ENCODE measurements at places on chromosomes 12 and 14.

DNA sequence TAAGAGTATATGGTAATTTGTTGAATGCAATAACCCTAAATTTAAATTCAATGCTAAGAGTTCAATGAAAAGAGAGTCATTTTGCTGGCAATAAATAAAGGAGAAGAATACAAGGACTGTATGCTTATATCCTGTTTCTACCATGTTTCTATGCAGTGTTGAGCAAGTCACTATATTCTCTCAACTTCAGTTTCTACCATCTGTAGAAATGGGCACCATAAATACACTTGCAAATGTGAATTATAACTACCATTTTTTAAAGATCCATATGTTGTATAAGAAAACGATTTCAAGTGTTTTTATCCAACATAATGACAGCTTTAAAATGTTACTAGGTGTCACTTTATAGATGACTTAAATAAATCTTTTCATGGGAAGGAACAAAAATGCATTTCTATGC lies 170.3 kb downstream of the CEP128 start:
- DNase-seq = no peak

DNA sequence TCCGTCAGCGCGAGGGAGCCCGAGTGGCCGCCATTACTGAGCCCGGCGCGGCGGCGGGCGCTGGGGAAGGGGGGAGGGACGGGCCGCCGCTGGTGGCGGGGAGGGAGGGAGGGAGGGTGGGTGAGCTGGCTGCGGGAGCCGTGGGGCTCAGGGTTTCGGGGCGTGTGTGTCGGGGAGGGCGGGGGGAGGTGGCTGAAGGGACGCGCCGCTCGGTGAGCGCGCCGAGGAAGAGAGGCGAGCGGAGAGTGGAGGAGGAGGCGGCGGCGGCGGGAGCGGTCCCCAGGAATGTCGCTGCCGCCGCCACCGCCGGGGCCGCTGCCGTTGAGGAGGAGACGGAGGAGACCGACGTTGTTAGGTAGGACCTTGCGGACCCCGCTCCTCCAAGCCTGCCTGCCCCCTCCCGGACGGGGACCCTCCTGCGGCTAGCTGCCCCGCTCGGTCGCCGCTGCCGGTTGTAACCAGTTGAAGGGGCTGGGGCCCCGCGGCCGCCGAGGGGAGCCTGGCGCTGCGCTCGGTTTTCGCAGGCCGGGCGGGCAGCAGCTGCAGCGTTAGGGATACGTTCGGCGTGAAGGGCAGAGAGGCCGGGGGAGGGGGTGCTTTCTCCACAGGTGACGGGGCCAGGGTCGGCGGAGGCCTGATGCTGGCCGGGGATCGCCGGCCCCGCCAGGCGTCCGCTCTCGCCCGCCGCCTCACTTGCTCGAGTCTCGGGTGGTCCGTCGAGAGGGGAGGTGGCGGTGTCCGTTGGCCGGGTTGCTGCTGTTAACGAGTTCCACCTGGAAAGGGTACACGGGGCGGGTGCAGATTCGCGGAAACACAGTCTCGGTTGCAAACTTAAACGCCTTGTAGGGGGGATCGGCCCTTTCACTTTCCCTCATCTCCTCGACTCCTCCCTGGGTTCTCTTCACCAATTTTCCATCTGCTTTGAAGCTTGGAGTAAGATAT lies at the start of gene ARHGAP5:
Gene ARHGAP5, plus strand, starts transcription at position 224 of the 942 bp plus-strand sequence. CDS start 13,366 bp downstream, outside the sequence.
- DNase-seq = peak; percentile 57

DNA sequence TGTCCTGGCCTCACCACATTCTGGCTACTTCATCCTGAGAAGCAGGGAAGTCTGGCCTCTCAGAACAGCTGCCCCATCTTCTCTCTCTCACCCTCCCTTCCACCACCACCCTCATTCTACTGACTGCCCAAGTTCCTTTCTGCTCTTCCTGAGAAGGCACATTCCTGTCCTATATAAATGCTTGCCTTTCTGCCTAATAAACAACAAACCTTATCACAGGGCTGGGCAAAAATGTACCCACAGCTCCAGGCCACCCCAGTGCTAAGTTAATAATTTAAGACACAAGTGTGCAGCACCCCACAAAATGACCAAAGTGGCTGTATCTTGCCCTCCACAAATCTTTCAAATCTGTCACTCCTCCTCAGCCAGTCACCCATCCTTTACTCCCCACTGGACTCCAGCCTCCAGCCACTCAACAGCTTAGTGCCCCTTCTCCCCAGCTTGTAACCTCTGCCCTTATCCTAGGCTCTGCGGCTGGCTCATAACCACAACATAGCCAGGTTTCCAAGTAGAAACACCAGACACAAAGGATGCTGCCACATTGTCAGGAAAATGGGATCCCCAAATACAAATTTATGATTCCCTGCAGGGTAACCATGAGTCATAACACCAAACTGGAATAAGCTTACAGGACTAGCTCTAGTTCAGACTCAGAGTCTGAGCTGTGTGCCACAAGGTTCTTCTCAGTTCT lies 15.0 kb downstream of the OXA1L start:
- no peak for DNase-seq

GRCh38 chr12:52601671-52602070 lies 408 bp upstream of the KRT72 start:
- no peak for DNase-seq

DNA sequence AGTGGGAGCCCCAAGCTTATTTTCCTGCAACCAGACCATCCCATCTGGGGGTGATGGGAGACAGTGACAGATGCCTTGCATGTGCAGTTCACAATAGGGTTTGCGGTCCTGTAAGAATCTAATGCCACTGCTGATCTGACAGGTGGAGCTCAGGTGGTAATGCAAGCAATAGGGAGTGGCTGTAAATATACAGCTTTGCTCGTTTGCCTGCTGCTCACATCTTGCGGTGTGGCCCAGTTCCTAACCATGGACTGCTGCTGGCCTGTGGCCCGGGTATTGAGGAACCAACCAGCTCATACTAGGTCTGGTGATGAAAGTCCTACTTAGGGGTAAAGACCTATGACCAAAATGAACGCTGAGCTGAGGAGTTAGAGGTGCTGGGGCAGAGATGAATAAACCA lies 36.1 kb upstream of the CCDC88C start:
- DNase-seq = no peak

- DNase-seq = no peak
These were observed 16.5 kb downstream of the TPCN1 start for GRCh38 chr12:113237748-113238147.

DNA sequence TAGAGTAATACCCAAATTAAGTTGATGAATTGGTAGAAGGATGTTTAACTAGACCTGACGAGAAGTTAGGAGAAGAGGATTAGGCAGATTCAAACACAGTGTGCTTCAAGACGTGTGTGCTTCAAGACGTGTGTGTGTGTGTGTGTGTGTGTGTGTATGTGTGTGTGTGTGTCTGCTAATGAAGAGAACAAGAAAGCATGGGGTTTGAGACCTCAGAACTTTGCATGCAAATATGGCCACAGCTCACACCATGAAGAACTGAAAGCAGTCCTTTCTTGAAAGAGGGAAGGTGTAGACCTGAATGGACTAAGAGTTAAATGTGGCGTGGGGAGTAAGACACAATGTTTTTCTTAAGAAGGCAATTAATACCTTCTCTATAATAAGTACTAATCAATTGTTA lies 32.5 kb upstream of the SSPN start:
- DNase-seq = no peak

GRCh38 chr12:50566066-50566465 lies 61.3 kb downstream of the DIP2B start:
- no peak for DNase-seq

GRCh38 chr12:62588916-62589315 lies 122.3 kb downstream of the MON2 start:
- no peak for DNase-seq

DNA sequence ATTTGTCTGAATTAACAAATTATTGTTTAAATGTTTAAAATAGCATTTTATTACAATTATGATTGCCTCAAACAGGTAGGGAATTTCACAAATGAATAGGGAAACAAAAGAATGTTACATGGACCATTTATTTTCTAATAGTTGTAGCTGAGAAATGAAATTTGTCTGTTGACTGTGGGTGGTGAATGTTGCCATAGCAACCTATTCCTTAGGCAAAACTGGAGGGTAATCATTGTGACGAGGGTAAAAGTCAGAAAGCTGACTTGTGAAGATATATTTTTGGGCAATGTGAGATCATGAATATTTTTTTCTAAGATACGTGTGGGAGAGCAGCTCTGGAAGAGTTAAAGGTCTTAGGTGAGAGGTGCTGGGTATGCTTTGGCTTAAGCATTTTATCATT lies 24.2 kb upstream of the CLEC14A start:
- DNase-seq = no peak

DNA sequence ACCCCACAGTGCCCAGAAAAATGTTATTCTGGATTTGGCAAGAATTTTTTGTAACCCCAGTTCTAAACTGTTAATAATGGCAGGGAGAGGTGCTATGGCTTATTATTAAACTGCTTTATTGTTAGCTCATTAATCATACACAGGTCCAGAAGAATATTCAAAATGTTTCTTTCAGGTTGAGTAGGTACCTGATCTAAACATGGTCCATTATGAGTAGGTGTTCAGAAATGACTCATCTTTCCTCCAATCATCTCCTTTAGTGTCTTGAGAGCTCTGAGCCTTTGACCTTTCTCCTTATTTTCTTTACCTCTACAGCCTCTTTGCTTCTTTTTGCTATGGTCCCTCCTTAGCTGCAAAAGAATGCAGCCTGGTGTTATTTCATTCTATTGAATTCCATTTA lies 211.0 kb upstream of the GARIN6 start:
- no peak for DNase-seq

GRCh38 chr12:108750526-108750925 lies 19.2 kb upstream of the CORO1C start:
- no peak for DNase-seq

DNA sequence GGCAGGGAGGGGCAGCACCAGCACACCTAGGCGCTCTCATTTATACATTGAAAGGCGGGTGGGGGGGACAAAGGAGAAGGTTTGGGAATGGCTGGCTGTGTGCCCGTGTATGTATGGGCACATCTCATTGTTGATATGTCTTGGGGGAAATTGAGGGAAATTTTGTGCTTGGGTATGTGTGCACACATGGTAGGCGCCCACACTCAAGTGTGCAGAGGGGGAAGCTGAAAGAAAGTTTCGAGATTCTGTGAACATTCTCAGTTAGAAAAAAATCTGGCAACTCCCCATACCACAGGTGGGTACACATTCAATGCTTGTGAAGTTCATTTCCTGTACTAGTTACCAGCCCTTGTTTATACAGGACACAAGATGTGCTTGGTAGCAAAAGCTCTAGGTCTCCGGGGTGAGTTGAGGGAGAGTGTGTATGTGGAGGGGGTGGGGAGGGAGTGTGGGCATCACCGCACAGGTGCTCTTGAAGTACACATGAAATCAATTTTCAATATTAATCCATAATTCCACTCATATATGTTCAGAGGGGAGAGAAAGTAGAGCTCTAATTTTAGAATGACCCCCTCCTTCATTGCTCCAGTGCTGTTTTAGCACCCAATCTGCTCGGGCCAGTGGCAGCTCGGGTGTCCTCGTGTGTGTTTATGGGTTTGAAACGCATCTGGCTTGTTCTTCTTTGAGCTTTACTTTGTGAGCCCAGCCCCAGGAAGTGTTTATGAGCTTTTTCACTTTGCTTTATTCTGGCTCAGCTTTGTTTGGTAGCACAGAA lies 286.0 kb downstream of the ZFP36L1 start:
- no peak for DNase-seq

- no peak for DNase-seq
These were observed 911 bp downstream of the CALCOCO1 start for GRCh38 chr12:53726341-53726740.

GRCh38 chr14:100577986-100578431 lies 9.2 kb downstream of the BEGAIN start:
- DNase-seq = no peak

DNA sequence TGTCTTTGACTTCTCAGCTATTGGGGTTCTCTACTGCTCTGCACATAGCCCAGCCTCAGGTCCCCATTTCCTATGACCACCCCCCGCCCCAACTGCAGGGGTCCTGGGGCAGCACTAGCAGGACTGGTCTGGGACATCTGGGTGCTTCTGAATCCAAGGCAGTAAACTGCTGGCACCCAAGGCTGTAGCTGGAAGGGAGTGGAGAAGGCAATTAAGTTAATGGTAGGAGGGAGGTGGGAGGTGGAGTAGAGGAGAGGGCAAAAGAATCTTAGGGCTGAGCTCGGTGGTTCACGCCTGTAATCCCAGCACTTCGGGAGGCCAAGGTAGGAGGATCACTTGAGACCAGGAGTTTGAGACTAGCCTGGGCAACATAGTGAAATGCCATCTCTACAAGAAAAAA lies 11.5 kb downstream of the PLEK2 start:
- DNase-seq = no peak

DNA sequence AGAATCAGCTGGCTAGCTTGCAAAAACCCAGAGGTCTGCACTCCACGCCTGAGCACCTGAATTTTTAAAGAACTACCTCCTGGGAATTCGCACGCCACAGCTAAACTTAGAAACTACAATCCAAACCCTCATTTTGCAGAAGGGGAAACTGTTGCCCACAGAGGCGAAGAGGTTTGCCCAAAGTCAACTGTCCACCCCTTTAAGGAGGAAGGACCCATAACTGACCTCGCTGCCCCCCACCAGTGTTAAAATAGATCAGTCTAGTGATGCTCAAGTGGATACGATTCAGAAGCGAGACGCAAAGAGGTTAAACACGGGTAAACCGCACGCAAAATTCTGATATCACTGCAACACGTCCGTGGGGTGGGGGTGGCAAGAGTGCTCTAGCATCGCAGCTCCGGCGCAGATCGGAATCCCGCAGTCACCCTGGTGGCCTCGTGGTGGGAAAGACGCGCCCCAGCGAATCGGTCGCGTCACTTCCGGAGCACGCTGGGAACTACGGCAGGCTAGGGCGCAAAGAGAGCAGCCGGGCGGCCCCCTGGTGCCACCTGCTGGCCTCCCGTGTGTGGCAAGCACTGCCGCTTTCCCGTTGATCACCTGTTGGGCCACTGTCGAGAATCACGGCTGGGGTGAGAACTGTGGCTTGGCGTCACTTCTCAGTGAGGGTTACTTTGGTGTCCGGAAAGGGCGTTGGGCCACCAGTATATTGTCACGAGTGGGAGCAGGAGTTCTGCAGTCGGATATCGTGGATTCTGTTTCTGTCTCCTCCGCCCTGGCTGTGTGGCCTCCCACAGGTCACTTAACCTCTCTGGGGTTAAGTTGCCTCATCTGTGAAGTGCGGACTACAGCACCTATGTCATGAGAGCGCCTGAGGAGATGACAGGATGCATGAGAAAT lies at the start of gene ALKBH2:
Gene ALKBH2, minus strand, starts transcription at position 451 of the 897 bp plus-strand sequence. CDS start 686 bp downstream, outside the sequence.
- DNase-seq = peak; percentile 88

- no peak for DNase-seq
These were observed 167.2 kb upstream of the CNTN1 start for GRCh38 chr12:40525054-40525453.

DNA sequence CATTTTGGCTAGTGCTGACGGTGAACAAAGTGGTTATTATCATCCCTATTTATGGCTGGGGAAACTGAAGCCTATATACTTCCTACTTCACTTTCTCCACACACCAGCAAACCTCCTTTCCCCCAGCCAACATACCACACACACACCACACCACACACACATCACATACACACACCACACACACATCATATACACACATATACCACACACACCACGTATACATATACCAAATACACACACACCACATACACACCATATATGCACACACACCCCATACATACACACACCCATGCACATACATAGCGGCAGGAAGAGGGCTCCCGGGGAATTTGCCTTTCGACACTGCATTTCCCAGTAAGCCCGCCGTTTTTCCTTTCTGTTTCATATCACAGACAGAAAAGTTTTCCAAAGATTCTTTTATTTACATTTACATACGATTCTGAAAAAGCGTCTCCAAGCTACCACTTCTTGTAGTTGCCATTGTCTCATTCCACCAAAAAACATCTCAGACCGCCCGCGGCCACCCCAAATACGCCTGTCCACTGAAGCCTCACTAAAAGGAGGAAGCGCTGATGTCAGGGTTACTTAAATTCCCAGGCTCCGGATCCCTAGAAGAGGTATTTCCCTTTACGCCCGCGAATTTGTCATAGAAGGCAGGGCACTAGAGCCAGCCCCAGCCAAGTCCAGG lies 823 bp upstream of the RAB5B start:
- no peak for DNase-seq

Measured in NCI-H187 (cell line).